ENCODE measurements at places on chromosomes 13 and 19.

DNA sequence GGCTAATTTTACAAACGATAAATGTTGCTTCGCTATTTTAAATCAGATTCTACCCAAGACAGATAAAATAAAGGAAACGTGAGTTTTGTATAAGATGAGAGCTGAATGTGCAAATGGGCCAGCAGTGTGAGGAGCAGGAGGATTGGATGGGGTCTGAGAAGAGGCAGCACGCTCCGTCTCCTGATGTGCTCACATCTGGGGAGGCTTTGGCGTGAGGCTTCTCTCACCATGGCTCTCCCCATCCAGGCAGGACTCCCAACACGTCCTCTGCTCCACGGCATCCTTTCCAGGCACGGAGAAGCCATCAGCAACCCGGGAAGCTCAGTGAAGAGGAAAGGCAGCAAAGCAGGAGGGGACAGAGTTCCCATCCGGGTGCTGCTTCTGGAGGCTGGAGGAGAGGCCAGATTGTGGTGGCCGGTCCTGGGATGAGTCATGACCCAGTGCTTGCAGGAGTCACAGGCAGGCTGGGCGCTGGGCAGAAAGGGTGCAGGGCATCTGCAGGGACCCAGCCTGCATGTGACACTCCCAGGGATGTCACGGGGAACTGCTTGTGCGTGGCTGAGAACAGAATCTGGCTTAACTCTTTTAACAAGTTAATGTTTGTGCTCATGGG, 47.5 kb downstream of the ZNF536 start:
- no peak for DNase-seq

DNA sequence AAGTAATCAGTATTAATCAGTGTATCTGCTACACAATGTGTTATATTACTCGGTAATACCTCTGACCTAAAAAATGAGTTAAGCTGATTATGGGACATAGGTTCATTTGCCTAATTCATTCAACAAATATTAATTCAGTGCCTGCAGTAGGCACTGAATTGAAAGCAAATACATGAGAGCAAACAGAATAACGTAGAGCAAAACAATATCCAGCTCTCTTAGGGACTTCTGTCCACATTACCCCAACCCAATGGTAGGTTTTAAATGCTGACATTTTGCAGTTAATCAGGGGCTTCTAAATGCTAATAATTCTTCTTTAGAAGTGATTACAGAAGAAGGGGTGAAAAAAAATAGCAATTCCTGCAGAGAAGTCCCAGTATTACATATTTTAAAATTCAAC, 4.9 kb downstream of the RCBTB2 start:
- DNase-seq = no peak

- DNase-seq = no peak
These were observed 224.2 kb upstream of the IRS2 start for GRCh38 chr13:110010404-110011138.

DNA sequence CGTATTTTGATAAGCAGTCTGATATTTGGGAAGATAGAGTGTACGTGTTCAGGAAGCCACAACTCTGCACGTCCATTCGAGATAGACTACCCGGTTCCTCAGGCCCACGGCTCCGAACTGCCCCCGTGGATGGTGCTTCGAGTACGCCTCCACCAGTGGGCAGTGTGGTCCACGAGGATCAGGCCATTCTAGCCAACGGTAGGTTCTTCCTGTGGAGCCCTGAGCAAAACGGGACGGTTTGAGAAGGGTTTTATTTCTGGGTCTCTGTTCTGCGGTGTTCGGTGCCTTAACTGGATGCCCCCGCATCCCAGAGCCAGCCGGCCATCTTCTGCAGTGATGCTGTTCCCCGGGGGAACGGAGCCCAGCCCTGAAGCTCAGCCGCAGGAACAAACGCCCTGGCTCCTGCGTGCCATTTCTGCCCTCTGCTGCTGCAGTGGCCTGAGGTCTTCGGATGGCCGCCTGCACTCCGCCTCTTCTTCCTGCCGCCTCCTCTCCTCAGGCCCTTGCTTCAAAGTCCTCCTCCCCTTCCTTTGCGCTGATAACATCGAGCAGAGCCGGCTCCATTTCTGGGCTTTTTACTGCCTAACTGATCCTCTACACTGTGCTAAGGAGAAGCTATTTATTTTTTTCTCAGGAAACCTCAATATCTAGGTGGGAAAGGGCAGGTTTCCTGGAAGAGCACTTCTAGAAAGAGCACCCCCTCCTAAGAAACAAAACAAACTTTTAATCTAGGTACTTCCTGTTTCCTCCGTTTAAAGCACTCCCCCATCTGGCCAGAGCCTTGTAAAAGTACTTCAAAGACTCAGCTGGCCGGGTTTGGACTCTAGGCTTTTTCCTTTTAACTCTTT, 36.2 kb upstream of the SLC46A3 start:
- no peak for DNase-seq

GRCh38 chr19:39728040-39728439, 9.8 kb downstream of the CLC start:
- DNase-seq = no peak

DNA sequence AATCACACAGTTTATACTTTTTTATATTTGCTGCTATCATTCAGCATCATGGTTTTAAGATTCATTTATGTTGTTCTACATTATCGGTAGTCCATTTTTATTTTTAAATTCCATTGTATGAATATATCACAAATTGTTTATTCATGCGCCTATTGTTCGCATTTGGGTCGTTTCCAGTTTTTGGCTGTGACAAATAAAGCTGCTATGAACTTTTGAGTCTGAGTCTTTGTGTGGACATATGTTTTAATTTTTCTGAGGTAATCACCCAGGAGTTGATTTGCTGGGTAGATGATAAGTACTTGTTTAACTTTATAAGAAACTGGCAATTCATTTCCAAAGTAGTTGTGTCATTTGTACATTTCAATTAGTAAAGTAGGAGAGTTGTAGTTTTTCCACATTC, 74.2 kb upstream of the CSNK1A1L start:
- DNase-seq = no peak

GRCh38 chr13:114152285-114152645, 19.8 kb upstream of the RASA3 start:
- no peak for DNase-seq

DNA sequence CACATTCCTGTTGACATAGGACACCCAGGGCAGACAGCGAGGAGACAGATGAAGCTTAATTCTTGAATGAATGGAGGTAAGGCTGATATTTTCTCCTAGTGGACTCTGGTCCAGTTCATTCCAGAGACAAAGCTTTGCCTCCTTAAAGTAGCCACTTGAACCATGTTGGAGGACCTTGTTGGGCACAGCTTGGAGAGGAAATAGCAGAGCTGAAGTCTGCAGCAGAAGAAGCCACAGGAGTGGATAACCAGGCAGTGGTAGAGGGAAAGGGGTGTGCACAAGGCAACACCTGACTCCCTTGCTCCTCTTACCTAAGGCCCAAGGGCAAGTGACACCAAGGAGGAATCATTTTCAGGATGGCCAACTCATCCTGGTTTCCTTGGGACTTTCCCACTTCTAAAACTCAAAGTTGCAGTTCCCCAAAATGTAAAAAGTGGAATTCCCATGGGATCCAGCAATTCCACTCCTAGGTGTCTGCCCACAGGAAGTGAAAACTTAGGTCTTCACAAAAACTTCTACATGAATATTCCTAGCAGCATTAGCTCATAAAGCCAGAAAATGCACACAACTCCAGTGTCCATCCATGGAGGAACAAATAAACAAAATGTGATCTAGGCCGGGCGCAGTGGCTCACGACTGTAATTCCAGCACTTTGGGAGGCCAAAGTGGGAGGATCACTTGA, 6.6 kb upstream of the RFX2 start:
- DNase-seq = no peak

GRCh38 chr13:73465617-73465971, 406.8 kb downstream of the KLF5 start:
- DNase-seq = no peak

- DNase-seq = no peak
These were observed 6.0 kb upstream of the ZNF614 start for GRCh38 chr19:52034051-52034728.

DNA sequence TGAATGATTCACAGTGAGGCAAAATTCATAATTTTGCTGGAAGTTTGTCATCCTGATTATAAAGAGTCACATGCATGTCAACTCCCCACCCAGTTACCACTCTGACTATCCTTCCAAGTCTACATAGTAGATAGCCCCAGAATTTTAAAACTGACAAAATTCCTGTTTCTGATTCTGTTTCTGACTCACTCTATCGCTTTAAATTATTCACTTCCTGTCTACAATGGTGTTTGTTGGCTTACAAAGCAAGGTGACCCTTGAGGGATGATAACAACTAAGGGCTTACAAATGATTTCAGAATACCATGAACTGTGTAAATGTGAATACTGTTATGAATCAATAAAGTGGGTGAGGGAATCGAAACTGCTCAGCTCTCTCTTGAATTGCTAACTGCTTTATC, 98.7 kb upstream of the KL start:
- no peak for DNase-seq

DNA sequence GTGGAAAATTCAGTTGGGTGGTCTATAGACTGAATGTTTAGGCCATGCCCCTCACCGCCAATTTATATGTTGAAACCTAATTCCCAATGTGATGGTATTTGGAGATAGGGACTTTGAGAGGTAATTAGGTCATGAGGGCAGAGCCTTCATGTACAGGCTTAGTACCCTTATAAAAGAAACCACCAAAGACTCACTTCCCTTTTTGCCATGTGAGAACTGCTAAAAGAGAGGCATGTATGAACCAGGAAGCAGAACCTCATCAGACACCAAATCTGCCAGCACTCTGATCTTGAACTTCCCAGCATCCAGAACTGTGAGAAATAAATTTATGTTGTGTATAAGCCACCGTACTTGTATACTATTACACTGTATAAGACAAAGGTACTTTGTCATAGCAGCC, 40.6 kb downstream of the UQCRFS1 start:
- DNase-seq = no peak

- no peak for DNase-seq
These were observed 201.0 kb upstream of the RXFP2 start for GRCh38 chr13:31538067-31539042.

DNA sequence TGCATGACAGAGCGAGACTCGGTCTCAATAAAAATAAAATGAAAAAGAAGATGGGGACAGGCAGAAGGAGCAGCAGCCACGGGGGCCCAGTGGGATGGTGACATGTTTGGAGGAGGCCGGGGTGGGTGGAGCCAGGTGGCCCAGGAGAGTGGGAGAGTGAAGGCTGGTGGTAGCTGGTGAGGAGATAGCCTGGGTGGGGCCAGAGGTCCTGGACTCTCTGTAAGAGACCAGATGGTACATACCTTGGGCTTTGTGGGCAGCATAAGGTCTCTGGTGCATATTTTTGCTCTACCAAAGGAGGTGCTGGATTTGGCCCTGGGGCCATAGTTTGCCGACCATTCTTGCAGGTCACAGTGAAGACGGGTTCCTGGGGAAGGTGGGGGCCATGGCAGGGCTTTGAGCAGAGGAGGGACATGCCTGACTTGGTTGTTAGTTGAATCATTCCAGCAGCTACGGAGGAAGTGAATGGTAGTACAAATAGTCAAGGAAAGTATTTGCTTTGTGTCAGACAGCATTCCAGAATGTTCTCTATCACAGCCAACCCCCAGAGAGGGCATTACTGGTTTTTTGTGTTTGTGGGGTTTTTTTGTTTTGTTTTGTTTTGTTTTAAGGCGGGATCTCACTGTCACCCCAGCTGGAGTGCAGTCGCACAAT, 69.1 kb downstream of the ARHGEF18 start:
- no peak for DNase-seq

DNA sequence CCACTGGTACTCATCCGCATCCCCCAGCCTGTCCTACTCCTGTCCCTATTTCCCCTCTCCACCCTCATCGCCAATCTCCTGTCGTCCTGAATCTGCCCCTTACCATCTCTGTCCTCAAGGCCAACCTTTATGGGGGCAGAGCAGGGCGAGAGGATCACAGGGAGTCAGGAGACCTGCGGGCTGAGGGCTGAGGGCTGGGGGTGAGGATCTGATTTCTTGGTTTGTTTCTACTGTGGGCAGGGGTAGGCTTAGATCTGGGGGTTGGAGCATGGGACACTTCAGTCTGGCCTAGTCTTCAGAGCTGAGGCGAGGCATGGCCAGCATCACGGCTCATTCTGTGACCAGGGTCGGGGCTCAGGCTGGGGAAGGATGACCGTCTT, 16.5 kb upstream of the ERCC1 start:
- DNase-seq = no peak

Measured in non-pigmented ciliary epithelial cell (primary cell).